AG04449 (cell line): ENCODE measurements at places on chromosomes 16 and 17.

GRCh38 chr17:22221344-22221743 lies 529.0 kb downstream of the KCNJ18 start:
- no peak for DNase-seq

DNA sequence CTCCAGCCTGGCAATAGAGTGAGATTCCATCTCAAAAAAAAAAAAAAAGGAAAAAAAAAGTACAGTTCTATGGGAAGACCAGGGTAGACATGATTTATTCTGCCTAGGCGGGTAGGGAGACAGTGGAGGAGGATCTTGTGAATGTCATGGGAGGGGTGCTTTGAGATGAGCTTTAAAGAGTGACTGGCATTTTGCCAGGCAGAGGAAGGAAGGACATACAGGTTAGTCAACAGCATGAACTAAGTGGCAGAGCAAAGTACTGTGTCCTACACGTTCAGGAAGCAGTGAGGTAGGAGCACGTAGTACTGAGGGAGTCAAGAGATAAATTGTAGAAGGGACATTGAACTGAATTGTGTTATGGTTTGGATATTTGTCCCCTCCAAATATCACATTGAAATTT lies 451.5 kb downstream of the TOX3 start:
- no peak for DNase-seq

DNA sequence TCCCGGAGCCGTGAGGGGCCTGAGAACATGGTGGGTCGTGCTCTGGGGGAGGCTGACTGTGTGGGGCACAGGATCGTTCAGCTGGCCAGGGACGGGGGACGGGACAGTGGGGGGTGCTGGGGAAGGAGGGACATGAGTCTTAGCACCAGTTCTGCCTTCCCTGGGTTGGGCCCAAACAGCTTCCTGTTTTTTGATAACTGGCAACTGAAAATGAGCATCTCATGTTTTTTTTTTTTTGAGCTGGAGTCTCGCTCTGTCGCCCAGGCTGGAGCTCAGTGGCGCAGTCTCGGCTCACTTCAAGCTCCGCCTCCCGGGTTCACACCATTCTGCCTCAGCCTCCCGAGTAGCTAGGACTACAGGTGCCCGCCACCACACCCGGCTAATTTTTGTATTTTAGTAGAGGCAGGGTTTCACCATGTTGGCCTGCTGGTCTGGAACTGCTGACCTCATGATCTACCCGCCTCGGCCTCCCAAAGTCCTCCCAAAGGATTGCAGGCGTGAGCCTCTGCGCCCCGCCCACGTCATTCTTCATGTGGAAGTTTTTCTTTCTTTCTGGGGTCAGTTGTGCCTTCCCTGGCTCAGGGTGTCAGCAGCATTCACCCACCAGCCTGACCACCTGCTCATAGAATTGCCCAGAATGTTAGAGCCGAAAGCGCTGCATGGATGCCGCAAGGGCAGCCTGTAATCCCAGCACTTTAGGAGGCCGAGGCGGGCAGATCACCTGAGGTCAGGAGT lies 6.4 kb downstream of the ASPSCR1 start:
- DNase-seq, result no peak

GRCh38 chr17:50090971-50091917 lies 3.9 kb upstream of the PDK2 start:
- no peak for DNase-seq

GRCh38 chr16:53212893-53213223 lies 158.1 kb downstream of the CHD9 start:
- DNase-seq, result no peak

GRCh38 chr16:23016368-23016767 lies 132.9 kb downstream of the USP31 start:
- no peak for DNase-seq

GRCh38 chr17:20216154-20216815 lies 207.1 kb downstream of the SPECC1 start:
- DNase-seq, result no peak

DNA sequence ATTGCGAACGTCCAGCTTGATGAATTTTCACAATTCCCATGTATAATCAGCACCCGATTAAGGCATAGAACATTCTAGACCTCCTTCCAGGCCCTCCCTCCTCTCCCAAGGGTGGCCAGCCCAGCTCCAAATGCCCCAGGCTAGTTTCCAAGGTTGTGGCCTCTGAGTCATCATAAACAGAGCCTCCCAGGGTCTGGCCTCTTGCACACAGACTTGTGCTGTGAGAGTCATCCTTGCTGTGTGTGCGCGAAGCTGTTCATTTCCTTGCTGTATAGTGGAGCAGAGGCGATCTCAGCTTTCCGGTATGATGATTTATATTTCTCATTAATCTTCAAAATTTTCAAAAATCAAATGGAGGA lies 20.5 kb upstream of the JPH3 start:
- DNase-seq, result peak; percentile 87

- DNase-seq, result no peak
Measured at GRCh38 chr17:59186850-59187249, 23.0 kb upstream of the SMG8 start.

GRCh38 chr17:68704871-68705713 lies 103.9 kb upstream of the FAM20A start:
- DNase-seq, result peak; percentile 82

DNA sequence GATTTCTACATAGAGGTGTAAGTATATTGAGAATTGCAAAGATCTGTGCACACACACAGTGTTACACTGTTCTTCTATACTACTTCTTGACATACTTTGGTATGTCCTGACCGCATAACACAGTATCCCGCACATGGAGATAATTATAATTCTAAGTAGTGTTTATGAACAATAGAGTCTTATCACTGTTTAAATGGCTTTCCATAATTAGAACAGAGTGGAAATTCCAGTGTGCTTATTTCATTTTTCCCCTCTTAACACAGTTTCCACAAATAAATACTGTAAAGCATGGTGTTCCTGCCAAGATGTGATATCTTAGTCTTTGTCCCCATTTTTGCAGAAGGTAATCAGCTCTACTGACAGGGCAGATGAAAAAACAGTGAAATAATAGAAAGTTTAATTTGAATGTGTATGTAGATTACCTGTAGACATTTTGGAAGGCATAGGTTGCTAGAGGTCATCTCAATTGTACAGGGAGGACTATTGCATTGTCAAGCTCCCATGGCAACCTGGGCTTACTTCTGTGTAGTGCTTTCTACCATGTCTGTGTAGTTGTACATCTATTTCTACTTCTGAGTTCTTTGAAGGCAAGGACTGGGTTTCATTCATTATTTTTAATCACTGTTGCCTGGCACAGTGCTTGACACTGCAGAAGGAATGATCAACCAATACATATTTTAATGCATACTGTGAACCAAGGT lies 10.1 kb upstream of the KRT28 start:
- no peak for DNase-seq

DNA sequence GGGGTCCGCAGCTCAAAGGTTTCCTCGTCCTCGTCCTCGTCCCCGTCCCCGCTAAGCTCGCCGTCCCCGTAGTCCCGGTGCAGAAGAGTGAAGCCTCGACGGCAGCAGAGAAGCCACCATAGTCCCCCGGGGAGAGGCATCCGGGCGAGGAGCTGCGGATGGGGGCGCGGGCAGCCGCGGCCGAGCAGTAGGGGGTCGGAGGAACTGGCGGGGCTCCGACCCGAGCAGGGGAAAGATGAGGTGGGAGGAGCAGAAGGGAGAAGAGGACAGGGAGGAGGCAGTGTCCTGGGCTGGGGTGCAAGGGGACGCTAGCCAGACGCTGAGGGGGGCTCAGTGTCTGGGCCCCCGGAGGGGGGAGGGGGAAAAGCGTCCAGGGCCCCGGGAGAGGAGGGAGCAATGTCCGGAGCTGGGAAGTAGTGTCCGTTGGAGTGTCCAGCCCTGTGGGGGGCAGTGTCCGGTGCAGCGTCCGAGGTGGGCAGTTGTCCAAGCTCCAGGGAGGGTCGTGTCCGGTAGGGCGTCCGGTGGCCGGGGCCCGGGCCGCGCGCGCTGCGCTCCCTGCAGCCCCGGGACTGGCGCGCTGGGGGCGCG lies at the start of gene PLEKHH3:
Gene PLEKHH3, minus strand, starts transcription at position 571 of the 588 bp plus-strand sequence. Its CDS starts 431 bp downstream, at position 140.
- no peak for DNase-seq

GRCh38 chr17:28579526-28579925 lies 2.8 kb upstream of the ALDOC start:
- DNase-seq, result no peak

DNA sequence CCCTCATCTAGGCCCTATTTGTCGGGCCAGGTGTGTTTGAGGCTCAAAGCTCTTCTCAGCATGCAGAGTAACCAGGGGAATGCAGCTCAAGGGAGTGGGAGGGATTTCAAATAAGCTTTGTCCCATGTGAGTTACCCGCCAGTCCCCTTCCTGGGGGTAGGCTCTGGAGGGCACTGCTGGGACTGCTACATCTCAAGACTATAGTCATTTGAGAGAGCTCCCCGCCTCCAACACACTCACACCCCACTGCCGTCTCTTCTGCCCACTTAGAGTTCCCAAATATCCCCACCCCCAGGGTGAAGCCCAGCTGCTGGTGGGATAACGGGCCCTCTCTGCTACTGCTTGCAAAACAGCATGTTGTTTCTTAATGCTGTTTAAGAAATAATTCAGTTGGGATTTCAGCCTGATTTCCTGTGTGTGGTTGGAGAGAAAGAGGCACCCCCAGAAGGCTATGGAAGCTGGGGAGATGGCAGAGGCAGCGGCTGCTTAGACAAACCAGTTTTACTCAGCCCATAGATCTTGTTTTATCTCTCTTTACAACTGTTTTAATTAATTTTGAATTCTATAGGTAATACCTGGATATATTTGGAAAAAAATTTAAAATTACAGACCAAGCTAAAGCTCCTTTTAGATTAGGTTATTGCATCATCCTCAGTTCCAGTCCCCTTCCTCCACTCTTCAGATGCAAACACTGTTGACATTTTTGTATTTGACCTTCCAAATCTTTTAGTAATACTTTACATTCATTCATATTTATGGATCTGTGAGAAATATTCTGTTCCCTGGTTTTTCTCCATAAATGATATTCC lies 4.1 kb upstream of the MPO start:
- DNase-seq, result no peak

- no peak for DNase-seq
Measured at GRCh38 chr17:36185416-36185815, 9.0 kb upstream of the TBC1D3B start.

DNA sequence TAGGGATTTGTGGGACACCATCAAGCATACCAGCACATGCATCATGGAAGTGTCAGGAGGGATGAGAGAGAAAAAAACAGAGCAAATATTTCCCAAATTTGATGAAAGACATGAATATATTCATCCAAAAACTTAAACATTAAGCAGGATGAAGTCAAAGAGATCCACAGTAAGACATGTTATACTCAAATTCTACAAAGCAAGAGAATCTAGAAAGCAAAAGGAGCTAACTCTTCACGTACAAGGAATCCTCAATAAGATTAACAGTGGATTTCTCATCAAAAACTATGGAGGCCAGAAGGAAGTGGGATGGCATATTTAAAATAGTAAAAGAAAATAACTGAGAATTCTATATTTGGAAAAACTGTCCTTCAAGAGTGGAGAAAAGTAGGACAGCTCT lies 374.8 kb downstream of the ZFHX3 start:
- DNase-seq, result no peak

GRCh38 chr17:4643676-4644075 lies 2.2 kb upstream of the ALOX15 start:
- DNase-seq, result no peak

- peak; percentile 47 for DNase-seq
Measured at GRCh38 chr16:4172070-4172469, 55.8 kb upstream of the ADCY9 start.
